ENCODE measurements at places on chromosomes 3 and 15.

DNA sequence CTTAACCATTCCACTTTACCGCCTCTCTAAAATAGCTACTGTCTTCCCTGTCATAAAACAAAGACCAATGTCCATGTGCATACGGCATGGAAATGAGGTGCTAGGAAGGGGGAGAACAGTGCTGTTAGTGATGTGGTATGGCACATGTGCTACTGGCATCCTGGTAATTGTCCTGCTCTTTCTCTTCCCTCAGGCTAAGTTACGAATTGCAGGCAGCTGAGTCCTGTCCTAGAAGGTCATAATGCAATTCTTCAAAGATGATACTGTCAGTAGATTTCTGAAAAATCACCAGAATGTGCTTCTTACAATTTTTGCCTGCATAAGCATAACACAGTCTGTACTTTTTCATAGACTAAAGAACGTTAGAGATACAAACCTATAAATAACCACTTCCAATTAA is 216.8 kb downstream of the RSL24D1 start:
- DNase-seq, result no peak

- DNase-seq, result no peak
Measured at GRCh38 chr15:52066842-52067544, 45.6 kb downstream of the BCL2L10 start.

- no peak for DNase-seq
Measured at GRCh38 chr3:87318617-87319021, 42.2 kb upstream of the POU1F1 start.

DNA sequence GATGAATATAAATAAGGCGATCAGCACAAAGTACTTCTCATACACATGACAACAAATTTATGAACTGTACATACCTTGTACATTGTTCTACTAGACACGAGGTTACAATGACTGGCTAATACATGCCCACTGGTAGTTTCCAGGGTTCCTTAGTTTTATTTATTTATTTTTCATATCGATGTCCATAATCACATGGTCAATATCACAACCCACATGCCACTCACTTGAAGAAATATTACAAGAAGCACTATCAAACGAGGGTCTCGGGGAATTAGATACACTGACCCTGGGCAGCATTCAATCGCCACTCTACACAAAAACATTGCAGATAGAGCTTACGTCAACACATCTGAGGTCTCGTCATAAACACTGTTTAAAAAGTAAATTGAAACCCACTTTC is 21.2 kb upstream of the WNT5A start:
- no peak for DNase-seq

DNA sequence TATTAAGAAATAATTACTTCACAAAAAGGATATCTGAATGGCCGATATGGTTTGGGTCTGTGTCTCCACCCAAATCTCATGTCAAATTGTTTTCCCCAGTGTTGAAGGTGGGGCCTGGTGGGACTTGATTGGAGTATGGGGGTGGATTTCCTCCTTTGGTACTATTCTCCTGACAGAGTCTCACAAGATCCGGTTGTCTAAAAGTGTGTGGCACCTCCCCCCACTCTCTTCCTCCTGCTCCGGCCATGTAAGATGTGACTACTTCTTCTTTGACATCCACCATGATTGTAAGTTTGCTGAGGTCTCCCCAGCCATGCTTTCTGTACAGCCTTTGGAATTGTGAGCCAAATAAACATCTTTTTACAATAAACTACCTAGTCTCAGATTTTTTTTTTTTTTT is 34.5 kb downstream of the ZBTB11 start:
- DNase-seq, result no peak

- no peak for DNase-seq
Measured at GRCh38 chr3:192718156-192718555, 9.2 kb downstream of the FGF12 start.

GRCh38 chr15:78104119-78104479 is 11.7 kb downstream of the SH2D7 start:
- DNase-seq, result no peak

DNA sequence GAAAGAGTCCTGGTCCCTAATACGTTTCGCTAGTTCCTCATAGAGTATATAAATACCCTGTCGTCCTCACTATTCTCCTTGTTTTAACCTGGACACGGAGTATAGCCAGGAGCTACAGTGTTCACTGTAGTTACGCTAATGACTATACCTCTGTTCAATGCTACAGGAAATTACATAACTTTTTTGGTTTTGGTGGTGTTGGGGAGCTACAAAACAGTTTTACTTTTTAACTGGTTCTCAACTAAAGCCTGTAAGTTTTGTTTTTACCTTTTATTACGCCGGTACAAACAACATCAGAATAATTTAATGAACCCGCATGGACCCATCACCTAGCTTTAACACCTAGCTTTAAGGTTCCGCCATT is 1.5 kb downstream of the LMLN start:
- no peak for DNase-seq

DNA sequence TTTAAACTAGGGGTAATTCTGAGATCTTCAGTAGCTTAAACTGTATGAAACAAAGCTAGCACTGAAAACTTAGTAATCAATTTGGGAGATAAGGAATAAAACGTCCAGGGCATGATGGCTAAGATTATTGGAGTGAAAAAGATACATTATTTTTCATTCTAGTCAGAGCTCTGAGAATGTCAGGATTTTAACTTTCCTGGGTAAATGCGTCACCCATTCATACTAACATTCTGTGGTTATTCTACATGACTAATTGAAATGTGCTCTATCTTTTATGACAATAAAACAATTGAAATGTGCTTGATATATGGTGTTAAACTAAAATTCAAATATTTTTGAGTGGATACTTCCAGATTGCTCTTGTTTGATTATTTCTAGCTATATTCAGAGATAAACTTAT is 626.0 kb downstream of the EDEM1 start:
- no peak for DNase-seq

- DNase-seq, result no peak
Measured at GRCh38 chr3:119098619-119099222, 47.2 kb upstream of the TEX55 start.

DNA sequence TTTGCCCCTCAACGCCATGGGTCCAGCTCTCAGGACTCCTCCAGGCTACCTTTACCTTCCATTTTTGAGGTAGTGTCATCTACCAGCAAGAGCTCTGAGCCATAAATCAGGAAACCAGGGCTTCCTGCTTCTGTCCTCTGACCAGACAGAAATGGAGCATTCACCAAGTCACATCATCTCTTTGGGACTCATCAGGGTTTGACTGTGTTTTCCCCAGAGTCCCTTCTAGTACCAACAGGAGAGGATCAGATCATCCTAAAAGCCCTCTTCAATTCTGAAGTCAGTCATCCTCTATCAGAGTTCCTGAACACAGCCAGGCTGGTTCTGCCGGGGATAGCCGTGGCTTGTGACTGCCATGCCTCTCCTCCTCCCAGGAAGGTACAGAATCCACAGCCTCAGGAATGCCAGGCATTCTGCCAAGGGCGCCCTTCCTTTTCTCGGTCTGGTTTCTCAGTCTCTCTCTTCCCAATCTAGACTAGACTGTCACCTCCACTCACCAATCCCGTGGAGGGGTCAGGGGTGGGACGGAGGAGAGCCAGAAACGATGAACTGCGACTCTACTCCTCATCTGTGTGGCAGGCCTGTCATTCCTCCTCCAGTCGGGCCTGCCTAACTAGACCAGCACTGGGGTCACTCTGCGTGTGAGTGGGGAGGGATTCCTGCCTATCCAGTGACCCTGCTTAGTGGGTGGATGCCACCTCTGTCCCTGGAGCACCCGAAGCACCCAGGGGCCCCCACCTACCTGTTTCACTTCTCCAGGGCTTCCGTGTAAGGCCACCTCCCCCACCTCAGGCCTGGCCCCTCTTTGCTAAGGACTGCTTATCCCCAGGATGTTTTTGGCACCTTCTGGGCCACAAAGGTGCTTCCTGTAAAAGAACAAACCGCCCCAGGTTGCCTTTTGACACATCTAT is 30.9 kb downstream of the CCNL1 start:
- DNase-seq, result no peak

- no peak for DNase-seq
Measured at GRCh38 chr15:61571026-61571425, 341.9 kb upstream of the RORA start.

- no peak for DNase-seq
Measured at GRCh38 chr15:29259233-29259632, 10.4 kb downstream of the NSMCE3 start.

DNA sequence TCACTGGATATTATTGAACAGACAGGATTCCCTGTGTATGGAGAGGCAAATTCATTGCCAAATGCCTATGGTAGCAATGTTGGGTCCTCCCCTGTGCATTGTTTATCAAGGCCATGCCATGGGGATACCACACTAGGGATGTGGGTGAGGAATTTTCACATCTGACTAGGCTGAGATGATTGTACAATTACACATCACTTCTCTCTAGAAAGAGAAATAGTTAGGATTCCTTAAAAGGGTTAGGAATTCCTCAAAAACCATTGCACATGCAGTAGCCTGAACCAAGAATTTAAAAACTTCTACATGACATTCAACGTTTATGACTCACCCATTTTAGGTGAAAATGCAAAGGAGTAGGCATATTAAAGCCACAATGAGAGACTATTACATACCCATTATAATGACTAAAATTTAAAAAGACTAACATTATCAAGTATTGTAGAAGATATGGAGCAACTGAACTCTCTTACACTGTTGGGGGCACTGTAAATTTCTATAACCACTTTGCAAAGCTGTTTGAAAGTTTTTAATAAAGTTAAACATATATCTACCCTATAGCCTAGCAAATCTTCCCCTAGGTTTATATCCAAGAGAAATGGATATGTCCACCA is 175.9 kb downstream of the THRB start:
- DNase-seq, result no peak

GRCh38 chr3:16252243-16252978 is 12.3 kb downstream of the DPH3 start:
- no peak for DNase-seq

- DNase-seq, result no peak
Measured at GRCh38 chr15:89680282-89680873, 1.2 kb upstream of the PLIN1 start.

- DNase-seq, result no peak
Measured at GRCh38 chr3:50655009-50655830, 19.5 kb upstream of the DOCK3 start.

DNA sequence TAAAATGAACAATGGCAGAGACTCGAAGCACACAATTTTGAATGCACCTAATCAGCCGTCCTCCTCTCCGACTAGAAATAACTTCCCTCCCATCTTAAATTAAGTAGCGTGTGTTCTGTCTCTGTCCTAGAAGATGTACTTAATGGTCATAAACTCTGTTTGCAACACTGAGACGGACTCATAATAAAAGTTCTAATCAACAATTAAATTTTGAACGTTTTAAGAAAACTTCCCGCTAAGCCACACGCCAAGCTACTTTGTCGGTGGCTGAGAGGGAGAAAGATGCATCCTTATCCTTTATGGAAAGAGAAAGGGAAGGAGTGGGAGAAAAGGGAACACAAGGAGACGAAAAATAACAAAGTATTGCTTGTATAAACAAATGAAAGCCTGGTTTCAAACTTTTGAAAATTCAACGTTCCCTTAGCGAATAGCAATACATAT is 989 bp downstream of the GNB4 start:
- DNase-seq, result no peak

DNA sequence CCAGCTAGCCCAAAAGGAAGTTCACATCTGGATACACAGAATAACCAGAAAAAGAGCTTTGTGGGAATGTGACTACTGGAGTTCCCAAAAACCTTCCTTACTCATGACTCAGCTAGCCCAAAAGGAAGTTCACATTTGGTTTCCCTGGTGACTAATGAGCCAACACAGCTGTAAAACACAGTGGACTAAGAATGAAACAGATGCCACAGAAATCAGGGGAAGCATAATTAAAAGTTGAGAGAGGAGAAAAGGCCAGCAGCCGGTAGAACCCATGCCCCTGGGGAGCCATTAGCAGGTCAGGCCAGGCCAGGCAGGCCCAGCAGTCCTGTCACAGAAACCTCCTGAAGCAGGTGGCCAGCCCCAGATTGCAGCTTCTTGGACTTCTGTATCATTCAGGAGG is 130.3 kb downstream of the GHSR start:
- DNase-seq, result no peak

DNA sequence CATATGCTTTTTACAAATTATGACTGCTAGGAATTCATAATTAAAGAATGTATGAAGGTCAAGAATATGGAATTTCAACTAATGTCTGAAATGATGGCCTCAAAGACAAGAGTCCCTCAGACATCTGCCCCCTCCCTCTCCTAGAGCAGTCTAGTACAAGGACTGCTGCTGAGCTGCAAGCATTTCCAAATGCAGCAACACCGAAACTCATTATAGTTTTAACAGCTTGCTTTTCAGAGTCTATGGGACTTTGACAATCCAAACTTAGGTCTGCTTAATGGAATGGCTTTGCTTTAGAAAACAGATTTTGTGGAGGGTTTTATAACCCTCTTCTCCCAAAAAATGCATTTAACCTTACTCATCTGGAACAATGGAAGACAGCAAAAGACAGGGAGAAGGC is 115.4 kb downstream of the WDR76 start:
- no peak for DNase-seq

- no peak for DNase-seq
Measured at GRCh38 chr3:168608926-168609325, 513.2 kb upstream of the GOLIM4 start.

DNA sequence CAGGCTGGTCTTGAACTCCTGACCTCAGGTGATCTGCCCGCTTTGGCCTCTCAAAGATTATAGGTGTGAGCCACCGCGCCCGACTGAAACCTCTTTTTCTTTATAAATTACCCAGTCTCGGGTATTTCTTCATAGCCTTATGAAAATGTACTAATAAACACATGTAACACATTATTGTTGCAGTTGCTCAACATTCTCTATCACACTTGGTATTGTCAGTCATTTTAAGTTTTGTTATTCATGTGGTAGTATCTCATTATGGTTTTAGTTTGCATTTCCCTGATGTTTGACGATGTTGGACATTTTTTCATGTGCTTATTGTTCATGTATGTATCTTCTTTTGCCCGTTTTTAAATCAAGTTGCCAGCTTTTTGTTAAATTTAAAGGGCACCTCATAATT is 109.7 kb downstream of the TCF12 start:
- no peak for DNase-seq

GRCh38 chr3:12138044-12138443 is 20.7 kb downstream of the TIMP4 start:
- peak; percentile 6 for DNase-seq

DNA sequence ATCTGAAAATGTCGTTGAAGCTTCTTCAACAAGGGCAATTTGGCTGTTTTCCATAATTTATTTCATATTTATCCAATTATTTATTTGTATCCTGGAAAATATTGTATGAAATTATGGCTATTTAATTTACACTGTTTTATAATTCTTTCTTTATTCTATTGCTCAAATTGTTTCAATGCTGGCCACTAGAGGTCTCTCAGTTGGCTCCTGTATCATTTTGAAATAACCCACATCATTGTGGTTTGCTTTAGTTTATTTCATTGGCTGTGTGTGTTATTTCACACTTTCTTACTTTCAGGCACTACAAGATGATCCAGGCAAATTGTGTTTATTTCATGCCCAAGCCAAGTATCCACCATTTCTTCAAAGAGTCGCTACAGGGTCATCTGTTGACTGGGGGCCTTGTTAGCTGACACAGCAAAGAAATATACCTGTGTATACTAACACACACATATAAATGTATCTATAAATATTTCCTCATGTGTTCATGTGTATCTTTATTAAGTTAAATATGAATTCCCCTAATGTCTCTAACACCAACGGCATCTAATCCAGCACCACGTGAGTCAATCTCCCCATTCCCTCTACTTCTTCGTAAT is 86.2 kb downstream of the NPAP1 start:
- no peak for DNase-seq
